T-cell (primary cell): ENCODE measurements at places on chromosomes 2 and 18.

DNA sequence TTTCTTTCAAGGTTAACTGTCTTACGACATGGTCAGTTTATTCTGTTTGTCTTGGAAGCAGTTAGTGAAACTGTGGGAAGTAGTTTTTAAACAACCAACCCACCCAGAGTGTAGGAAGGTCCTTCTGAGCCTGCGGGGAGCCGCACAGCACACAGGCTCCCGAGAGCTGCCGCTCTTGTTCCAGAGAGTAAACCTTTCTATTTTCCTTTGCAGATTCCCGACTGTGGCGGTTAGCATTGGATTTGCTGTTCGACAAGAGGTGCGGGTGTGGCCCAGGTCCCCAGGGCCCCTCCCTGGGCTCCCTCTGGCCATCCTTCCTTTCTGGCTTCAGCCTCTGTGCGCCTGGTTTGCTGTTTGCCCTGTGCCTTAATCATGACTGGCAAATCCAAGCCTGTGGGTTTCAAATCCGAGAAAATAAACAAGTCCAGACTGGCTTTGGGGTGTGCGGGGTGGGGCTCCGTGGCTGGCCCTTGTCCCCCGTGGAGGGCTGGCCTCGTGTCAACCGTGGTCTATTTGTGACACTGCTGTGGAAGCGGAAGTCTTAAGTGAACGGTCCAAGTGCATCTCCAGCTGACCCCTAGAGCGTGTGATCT lies 30.7 kb downstream of the IMPA2 start:
- no peak for DNase-seq

DNA sequence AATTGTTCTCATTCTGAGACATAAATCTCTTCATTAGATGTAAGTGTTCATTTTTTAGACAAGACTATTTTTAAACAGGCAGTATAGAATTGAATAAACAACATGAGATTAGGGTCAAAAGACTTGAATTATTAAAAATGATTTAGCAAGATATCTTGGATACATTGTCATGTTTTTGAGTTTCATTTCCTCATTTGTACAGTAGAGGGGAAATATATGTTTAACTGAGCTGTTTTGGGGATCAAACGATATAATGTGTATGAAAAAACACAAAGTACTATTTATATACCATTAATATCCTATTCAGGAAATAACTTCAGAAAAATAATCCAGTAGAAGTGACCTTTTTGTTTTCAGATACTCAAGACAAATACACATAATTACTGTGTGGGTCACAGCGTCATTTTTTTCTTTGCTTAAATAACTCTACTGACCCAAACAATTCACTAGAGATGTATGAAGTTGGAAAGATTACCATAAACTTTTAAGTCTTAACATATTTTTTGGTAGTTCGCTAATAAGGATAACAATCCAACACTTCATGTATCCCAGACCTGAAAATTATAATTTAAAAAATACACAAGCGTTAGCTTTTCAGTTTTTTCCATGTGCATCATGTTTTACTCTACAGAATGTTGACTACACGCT lies 896 bp upstream of the ASXL3 start:
- no peak for DNase-seq

DNA sequence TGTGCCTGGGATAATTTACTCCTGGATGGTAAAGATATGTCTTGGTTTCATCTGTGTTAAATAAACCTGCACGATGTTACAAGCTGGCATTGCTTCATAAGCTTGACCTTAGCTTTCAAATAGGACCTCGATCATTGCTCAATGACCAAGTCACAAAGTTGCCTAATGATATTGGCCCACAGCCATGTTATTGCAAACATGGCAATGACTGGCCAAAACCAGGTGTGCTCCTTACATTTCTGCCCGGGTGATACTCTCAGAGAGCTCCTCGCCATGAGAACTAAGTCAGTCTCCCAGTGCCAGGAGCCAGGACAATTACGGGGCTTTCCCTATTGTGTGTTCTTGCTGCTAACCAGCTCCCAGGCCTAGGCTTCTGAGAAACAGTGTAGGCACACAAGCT lies 72.5 kb upstream of the CYP1B1 start:
- no peak for DNase-seq

GRCh38 chr2:46008091-46008870 lies 288.9 kb upstream of the EPAS1 start:
- DNase-seq = no peak

- no peak for DNase-seq
Observed at GRCh38 chr2:49261781-49262180, 107.5 kb upstream of the FSHR start.

- no peak for DNase-seq
Observed at GRCh38 chr2:210195101-210195852, 24.1 kb upstream of the KANSL1L start.

- no peak for DNase-seq
Observed at GRCh38 chr2:207956771-207957170, 68.6 kb downstream of the PLEKHM3 start.

GRCh38 chr2:25109822-25110221 lies 58.6 kb downstream of the POMC start:
- no peak for DNase-seq

DNA sequence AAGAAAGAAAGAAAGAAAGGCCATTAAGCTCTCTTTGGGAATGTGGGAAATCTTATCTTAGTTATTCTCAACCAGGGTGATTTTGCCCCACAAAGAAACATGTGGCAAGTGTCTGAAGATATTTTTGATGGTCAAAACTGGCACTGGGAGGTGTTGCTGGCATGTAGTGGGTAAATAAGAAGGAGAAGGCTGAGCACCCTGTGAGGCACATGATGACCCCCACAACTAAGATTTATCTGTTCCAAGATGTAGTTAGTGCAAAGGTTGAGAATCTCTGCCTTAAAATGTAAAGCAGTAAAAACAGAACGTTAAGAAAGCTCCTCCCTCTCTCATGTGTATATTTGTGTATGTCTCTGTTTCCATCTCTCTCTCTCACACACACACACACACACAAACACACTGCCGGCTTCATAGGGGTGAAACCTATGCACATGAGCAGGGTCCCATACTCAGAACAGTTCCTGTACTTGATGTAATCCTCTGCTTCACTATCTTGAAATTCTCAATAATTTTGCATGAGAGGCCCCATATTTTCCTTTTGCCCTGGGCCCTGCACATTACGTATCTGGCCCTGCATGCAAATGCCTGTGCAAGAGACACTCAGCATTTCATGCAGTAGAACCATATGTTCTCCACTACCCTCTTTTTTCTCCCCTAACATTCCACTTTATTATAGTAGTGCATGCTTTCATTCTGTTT lies 94.3 kb downstream of the MREG start:
- DNase-seq = no peak

DNA sequence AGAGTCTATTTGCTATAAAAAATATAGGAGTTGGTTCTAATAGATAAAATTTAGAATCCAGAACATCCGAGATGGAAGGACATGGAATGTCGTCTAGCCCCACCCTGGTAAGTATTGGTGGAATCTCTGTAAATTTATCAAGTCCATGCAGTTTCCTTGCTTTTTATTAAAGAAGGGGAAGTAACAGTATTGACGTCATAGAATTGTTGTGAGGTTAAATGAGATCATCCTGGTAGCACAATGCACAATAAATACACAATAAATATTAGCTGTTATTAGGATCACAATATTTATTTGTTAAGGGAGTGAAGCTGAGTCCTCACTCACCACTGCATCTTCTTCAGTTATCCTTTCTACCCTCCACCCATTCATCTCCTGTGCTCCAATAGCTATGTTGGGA lies 16.7 kb upstream of the TMEM177 start:
- no peak for DNase-seq

- no peak for DNase-seq
Observed at GRCh38 chr2:74439373-74439772, 2.4 kb downstream of the RTKN start.

DNA sequence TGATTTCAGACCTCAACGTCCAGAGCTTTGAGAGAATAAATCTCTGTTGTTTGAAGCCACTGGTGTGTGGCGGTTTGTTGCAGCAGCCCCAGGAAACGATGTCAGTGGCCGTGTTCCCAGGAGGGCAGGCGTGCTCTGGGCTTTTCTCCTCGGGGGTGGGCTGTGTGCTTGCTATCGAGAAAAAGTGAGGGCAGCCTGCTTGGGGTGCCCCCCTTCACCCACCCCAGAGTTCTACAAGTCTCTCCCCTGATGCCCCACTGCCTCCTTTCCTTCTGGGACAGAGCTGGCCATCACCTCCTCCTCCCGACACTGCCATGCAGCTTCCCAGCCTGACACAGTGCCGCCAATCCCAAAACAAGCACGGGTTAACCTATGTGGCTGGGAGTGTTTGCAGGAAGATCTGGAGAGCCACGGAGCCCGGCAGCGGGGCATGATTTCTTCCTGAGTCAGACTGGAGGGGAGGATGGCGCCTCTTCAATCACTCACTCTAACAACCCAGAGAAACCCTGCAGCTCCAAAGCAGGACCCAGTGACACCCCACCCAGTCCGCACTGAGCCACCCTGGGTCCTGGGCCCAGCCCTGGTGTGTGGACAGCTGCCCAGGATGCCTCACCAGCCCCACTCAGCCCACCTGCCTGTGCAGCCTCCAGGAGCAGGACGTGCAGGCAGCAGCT lies 213.7 kb upstream of the RAB6C start:
- no peak for DNase-seq

- DNase-seq = no peak
Observed at GRCh38 chr2:41180387-41180786, 728.5 kb upstream of the SLC8A1 start.

DNA sequence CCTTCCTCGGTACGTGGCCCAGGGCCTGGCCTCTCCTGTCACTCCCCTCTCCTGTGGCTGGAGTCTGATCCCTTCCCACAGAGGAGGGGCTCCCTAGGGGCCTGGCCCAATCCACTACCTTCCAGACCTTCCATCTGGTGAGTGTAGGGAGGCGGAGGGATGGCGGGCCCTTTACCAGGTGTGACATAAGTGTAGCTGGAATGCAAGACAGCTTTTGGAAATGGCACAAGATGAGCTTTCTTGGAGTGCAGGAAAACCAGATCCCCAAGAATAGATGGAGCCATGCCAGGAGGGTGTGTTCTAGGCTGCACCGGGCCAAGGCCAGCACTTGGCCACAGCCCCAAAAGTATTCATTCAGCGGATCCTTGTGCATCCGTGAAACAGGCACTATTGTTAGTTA lies 30.1 kb downstream of the IGFBP5 start:
- no peak for DNase-seq

GRCh38 chr2:38200598-38200997 lies 124.6 kb upstream of the CYP1B1 start:
- DNase-seq = no peak

- no peak for DNase-seq
Observed at GRCh38 chr2:20351555-20352229, 1.0 kb upstream of the PUM2 start.

GRCh38 chr2:234825616-234826015 lies 126.2 kb upstream of the SH3BP4 start:
- DNase-seq = no peak

DNA sequence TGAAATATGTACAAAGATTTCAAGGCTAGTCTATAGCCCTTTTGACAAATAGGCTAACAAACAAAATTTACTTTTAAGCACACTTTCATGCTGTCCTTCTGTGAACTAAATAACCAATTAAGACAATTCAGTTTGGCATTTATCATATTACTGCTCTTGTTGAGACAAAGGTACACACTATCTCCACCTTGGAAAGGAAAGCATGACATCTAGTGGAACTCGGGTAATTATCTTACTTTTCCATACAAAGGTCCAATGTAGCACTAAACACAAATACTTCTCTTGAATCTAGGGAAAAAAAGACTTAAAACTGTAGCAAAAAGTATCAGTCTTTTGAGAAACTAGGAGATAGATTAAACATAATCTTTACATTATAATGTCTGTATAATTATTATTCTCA lies 125.0 kb upstream of the CD226 start:
- no peak for DNase-seq

DNA sequence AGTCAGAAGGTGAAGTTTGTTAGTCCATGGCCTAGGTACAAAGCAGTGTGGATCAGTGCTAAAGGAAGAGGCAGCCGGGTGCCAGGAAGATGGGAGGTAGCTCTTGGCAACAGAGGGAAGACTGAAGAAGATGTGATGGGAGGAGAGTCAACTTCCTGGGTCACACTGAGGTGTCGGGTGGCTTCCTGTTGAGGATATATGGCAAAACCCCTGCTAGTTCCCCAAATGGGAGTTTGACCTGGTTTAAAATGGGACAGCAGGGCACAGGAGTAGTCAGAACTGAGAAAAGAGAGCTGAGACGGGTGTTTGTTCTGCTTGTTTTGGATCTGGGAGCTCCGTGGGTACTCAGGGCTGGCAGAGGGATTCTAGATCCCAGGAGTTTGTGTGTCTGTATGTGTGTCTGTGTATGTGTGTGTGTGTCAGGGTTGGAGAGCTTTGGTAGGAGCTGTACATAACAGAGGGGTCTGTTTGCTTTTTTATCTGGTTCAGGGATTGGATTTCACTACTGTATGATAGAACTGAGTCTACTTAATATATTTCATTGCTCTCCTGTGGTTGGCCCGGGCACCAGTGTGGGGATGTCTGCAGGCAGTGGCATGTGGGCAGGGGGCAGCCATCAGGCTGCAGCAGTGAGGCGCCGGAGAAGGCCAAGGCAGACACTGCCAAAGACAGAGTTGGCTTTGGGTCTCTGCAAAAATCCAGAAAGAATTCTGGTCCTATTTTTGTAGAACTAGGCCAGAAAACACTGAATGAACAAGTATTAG lies 17.1 kb downstream of the MXD1 start:
- no peak for DNase-seq

- DNase-seq = no peak
Observed at GRCh38 chr2:98014379-98014778, 18.6 kb upstream of the TMEM131 start.

DNA sequence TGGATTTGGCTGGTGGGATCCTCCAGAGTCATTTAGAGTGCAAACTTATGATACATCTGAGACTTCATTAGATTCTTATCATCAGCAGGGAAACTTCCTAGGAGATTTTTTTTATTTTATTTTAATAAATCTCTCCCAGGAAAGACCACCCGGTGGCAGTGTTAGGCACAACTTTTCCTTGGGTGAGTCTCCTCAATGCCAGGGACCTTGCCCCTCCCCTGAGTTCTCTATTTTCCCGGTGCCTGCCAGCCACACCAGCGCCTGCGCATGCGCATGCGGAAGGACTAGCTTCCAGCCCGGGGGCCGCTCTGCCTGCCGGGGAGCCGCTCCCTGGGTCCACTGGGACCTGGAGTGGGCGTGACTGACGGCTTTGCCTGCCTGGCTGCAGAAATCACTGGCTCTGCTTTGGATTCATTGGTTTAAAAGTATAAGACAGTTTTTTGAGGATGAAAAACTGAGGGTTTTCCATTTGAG lies 86.6 kb downstream of the TMEM182 start:
- DNase-seq = no peak

- DNase-seq = no peak
Observed at GRCh38 chr2:68216454-68217310, 35.6 kb downstream of the PPP3R1 start.

DNA sequence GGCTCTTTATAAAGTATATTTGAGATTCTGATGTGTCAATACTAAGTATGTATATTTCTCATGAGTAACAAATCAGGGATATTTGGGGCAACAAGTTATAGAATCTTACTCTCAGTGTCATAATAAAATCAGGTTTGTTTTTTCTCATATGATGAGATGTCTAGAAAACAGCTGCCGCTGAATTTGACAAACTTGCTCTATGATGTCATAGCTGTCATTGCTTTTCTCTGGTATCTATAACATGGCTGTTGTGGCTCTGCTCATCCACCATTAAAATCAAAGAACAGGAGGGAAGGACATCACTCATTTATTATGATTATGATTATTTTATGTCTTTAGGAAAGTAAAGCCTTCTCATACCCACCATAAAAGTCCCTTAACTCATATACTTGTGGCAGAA lies 417.2 kb upstream of the LRRTM4 start:
- DNase-seq = no peak

GRCh38 chr2:205785507-205786260 lies 103.4 kb downstream of the NRP2 start:
- DNase-seq = no peak

- no peak for DNase-seq
Observed at GRCh38 chr18:79857082-79857671, 59.4 kb downstream of the KCNG2 start.
